ENCODE measurements at places on chromosomes 5 and 9.

DNA sequence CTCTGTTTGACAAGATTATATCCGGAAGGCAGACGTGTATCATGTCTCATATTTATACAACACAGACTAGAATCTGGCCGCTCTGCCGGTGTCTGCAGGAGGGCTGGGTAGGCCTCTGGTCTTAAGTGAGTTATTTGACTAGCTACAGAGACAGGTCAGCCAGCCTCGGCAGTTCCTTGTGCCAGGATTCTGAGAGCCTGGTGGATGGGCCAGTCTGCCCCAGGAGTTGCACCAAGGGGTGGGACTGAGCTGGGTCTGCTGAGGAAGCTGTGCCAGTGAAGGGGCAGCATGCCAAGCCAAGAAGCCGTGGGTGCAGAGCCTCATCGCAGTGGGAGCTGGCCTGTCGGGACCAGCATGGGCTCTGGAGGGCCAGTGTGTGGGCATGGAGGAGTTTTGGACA is 7.1 kb downstream of the SNX18 start:
- no peak for DNase-seq

GRCh38 chr9:120569556-120569955 is 10.4 kb downstream of the CDK5RAP2 start:
- DNase-seq: no peak

DNA sequence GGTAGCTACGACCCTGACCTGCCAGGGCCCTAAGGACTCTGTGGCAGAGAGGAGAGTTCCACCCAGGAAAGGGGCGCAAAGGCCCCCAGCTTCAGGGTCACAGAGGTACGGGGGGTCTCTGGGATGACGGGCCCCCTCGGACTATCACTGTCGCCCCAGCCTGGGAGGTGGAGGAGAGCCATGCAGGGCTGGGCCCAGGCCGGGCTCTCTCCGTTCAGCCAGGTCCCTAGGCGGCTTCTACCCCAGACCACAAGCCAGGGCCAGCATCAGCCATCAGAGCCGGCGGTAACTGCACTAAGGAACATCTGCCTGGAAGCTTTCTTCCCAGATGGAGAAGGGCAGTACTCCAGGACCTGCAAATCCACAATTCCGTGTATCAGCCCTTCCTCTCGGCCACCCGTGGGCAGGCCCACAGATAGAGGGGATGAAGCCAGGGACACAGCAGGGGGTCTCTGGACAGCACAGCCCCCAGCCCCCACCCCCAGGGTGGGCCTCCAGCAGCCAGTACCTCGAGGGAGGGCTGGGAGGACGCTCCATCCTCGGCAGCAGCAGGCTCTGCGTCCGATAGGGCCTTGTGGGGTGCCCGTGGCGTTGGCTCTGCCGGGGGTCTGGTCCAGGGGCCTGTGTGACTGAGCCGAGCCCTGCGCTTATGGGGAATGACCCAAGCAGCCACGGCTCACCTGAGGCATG is 38.4 kb downstream of the NACC2 start:
- DNase-seq: no peak

GRCh38 chr5:68426586-68426985 is 211.0 kb downstream of the PIK3R1 start:
- DNase-seq: no peak

GRCh38 chr5:16480821-16481538 is 15.4 kb upstream of the ZNF622 start:
- DNase-seq: no peak

- DNase-seq: no peak
These were observed 187.1 kb downstream of the BNC2 start for GRCh38 chr9:16683326-16683725.

- peak; percentile 68 for DNase-seq
These were observed 47.9 kb downstream of the MFAP3 start for GRCh38 chr5:154086641-154087040.

DNA sequence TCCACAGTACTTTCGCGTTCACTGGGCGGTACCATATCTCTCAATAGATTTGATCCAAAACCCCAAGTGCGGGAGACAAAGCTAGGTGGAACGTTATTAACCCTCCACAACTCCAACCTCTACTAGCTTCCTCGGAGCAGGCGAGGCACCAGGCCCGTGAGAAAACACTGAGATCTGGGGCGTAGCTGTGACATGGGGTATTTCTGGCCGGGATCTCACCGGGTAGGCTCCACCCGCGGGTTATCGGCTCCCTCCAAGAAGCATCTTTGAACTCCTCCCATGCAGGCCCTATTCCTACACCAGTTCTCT is 350 bp upstream of the SLC25A46 start:
- no peak for DNase-seq

DNA sequence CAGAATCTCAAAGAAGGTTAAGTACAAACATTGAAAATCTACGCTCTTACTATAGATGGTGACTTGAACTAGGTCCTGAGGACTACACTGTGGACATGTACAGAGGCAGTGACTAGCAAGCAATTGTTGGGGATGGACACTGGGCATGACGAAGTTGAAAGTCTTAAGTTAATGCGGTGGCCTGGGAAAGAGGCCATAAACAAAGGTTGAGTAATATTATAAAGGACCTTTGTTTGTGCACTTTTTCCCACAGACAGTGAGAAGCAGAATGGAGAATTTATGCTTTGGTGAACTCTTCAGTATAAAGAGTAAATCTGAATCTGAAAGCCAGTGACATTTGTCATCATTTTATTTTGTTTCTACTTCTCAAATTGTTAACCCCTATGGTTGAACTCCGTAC is 15.3 kb downstream of the ALDH1A1 start:
- no peak for DNase-seq

- DNase-seq: no peak
These were observed 31.8 kb downstream of the MEGF10 start for GRCh38 chr5:127322403-127322802.

DNA sequence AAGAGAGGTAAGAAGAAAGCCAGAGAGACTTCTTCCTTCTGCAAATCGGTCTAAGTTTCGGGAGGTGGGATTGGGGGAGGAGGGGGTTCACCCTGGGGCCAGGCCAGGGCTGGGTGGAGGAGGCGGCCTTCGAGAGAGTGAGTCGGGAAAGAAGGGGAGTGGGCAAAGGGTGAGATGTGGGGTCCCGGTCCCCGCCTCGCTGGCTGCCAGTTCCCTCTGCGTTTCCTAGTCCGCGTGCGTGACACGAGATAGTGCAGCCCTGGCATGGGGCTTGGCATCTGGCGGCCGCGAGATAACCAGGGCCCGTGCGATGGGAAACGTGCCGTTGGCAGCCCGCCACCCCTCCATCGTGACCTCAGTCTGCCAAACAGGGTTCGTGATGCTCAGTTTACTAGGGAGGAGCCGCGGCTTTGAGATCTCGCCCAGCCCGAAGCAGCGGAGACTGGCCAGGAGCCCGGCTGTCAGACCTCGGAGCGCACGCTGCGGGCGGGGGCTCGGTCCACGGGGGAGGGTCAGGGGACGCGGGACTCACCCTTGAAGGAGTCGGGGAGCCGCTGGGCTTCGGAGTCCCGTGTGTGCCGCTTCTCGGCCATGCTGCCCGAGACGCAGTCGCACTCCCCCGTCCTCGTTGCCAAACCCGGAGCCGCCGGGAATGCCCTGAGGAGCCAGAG is at the start of gene STOM:
STOM (minus strand) TSS at position 656 of the 671 bp plus-strand sequence; CDS start at position 593, 63 bp downstream.
- DNase-seq: no peak

DNA sequence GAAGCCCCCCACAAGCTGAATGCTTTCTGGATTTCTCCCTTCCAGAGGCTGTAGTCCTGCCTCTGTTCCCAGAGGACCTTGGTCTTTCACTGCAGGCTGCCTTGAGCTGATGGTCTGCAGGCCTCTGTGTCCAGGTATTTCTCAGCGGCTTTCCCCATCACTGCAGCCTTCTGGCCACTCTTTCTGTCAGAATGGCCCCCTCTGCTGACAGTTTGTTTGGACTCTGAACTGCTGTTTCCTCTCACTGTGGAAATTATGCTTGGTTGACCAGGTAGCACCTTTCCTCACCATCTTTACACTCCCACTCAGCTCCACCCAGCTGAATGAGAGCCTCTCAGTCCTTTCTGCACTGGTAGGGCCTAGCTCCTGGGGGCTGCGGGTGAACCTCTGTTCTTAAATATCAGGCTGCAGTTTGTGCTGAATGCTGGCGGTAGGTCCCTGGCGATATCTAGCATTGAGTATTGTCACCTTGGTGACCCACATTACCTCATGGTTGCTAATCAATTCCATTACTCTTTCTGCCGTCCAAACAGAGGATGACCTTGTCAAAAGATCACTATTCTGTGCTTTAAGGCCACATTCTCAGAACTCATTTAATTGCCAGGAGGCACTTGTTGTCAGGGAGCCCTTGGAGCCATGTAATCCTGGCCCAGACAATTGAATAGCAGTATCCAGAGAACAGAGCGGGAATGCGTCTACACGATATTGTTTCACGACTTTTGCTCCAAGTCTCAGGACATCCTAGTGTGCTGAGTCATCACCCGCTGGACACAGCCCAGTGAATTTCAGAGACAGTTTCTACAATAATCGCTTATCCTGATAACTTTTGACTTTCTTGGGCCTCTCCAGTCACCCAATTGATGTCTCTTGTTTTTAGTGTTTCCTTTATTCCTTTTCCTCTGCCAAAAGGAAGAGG is 230.2 kb downstream of the TENT4A start:
- DNase-seq: no peak

DNA sequence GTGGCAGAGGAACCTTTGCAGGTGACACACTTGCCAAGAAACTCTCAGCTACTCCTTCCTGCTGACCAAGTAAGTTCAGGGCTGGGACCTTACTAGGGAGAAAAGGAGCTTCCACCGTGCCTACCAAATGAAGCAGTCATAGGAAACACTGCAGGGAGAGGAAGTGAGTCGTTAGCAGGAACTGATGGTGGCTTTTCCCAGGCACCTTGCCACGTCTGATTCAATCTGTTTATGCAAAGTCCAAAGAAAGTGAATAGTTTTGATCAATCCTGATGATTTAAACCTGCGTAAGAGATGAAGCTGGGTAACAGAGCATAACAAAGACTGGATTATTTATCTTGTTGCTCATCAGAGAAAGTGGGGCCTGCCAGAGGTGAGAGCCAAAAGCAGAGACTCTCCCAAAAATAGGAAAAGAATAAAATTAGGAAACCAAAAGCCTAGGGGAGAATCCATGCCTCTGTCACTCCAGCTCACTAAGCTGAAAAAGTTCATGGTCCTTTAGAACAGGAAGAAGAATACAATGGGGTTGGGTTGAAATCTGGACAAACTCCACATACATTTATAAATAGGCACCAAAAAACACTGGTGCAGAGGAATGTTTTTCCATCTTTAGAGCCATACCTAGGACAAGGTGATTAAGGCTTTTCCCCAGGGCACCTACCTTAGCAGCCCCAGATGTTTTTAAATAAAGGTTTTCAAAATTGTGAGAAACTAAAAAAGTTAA is 9.3 kb upstream of the PFDN1 start:
- no peak for DNase-seq

DNA sequence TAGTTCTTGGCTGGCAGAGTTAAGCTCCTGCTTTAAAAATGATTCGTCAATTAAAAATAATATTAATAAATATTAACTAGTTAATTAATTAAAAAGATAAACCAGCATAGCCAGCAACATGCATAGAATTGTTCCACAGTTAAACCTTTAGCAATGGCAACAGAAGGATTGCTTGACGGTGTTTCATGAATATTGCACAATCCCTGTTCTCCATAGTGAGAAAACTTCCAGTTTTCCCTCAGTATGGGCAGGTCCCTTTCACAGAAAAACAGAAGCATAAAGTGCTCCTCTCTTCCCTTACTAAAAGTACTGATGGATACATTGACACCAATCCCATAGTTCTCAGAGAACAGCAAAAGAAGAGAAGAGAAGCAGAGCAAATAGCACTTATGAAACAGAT is 71.4 kb upstream of the CAST start:
- no peak for DNase-seq

DNA sequence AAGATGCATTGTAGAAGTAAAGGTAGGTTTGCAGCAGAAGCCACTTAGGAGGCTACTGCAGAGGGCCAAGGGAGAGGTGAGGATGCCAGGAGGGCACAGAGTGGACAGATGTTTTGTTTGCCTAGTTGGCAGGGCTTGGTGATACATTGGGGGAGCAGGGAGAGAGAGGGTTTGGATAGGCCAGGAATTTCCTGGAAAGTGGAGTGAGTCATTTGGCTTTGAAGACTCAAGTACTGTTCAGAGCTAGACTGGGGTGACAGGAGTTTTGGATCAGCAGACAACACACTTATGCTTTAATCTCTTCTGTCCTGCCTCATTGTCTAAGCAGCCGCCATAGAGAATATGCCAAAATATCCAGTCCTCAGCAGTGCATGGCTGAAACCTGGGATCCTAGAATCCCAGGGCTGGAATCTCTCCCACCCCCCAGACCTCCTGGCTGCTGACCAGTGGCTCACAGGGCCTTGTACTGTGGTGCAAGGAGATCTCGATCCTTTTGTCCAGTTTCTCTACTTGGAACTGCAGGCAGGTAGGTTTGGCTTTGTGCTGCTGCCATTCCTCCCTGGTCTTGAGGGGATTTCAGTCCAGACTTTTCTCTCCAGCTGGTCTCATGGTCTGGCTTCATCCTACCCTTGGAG is 11.0 kb downstream of the TMEM268 start:
- no peak for DNase-seq

DNA sequence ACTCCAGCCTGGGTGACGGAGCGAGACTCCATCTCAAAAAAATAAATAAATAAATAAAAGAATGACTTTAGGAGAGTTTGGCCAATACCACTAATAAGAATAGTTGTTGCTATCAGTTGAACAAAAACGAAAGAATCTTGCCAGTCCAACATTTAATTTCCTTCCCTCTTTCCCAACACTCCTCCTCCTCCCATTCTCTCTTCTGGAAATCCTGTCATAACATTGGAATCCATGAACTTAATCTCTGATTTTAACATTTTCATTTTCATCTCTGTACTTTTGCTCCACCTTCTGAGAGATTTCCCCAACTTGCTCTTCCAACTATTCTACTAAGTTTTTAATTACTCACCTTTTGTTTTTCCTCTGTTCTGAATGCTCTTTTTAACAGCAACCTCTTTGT is 42.8 kb upstream of the CDK20 start:
- no peak for DNase-seq

- no peak for DNase-seq
These were observed 175.5 kb downstream of the MUSK start for GRCh38 chr9:110844121-110844520.

Measured in right hindlimb (tissue), 1 donor.